Activated CD4-positive, alpha-beta T cell treated with anti-CD3 and anti-CD28 coated beads for 4 hours (primary cell): ENCODE measurements at places on chromosomes 6 and 20.

DNA sequence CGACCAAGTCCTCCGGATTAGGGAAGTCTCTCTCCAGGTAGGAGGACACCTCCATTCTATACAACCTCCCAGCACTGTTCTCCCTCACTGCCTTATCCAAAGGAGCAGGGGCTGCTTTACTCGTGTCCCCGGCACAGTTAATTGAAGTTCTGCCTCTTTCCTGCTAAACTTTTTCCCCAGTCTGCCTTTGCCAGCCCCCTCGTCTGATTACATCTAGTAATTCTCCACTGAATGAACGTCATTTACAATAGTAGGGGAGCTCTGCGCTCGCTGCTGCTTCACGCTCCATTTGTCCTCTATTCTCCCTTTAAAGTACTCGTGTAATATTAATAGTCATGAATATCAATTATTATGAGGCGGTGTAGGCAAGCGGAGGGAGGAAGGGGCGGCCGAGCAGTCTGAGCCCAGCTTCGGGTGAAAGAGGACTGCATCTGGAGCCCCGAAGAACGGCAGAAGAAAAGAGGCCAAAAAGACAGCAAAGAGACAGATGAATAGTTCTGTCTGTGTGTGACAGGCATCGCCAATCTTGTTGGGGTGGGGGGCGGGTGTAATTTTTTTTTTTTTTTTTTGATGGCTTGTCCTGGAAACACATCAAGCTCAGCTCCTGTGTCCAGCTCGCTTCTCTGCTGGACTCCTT lies 2.9 kb downstream of the TFAP2B start:
- DNase-seq: no peak

DNA sequence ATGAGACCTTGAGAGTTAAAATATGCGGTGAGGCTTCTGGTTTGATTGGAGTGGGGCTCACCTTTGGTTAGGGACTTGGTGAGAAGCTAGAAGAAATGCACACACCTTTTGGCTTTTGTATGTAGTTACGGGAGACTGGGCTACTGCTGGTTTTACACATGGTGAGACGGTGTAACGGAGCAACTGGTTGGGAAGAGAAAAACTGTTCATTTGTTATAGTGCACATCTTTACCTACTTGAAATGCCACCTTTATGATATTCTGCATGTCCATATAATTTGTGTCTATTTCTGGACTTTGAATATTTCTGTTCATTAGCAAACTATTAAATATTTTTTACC lies 31.6 kb downstream of the TIAM2 start:
- no peak for DNase-seq

- no peak for DNase-seq
Measured at GRCh38 chr6:149079911-149080491, 237.5 kb upstream of the TAB2 start.

GRCh38 chr6:54111341-54112045 lies at the start of gene MLIP:
Gene MLIP, plus strand, starts transcription at chr6:54111443. Its CDS starts 37 bp downstream, at chr6:54111480.
- DNase-seq: no peak

- peak; percentile 32 for DNase-seq
Measured at GRCh38 chr6:31356216-31356945, 598 bp downstream of the HLA-B start.

DNA sequence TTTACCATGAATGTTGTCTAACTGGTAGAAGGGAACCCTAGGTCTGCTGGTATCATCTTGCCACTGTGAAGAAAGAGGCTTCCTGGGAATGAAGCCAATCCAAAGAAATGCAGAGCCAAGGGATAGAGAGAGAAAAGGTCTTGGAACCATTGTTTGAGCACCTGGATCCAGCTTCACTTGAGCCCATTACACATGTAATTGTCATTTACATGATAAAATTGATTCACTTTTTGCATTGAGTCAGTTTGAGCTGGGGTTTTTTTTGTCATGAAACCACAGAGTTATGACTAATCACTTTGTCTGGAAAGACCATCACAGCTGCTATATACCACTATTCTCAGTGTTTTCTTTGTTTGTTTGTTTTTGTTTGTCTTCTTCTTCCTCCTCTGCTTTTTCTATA lies 112.3 kb downstream of the CBLN4 start:
- no peak for DNase-seq

- DNase-seq: no peak
Measured at GRCh38 chr6:118896339-118897136, 2.6 kb downstream of the ASF1A start.

DNA sequence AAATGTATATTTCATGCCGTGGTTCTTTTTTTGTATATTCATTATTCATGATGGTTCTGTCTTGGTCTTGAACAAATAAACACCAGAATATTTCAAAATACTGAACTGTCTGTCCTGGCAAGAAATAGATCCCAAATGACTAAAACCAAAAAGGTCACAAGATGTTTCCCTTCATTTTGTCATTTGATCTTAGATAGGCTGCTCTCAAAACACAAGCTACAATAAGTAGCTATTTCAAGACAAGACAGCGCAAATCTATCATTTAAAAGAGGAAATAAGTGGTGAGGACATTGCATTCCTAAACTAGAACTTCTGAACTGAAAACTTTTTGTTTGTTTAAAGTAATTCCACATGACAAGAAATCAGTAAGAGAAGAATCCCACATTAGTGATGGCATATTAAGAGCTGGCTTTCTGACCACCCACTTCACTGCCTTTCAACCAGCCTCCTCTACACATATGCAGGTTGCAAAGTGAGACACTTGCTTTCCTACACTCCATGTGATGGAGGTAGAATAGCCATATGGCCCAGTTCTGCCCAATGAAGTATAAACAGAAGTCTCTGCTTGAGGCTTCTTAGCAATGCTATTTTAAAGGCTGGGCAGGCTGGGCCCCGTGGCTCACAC lies 54.4 kb upstream of the CCDC28A start:
- no peak for DNase-seq

GRCh38 chr20:32629813-32630212 lies 43.9 kb downstream of the C20orf203 start:
- DNase-seq: no peak

DNA sequence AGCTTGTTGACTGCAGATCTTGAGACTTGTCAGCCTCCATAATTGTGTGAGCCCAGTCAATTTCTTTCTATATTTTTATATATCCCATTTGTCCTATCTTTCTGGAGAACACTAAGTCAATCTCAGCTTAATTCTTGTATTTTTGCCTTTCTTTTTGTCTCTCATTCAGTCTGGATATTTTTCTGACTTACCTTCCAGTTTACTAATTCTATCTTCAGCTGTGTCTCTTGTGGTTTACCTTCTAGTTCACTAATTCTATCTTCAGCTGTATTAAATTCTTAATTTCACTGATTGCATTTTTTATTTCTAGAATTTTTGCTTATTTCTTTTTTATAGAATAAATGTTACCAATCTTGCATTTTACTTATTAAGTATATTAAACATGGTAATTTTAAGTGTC lies 17.8 kb upstream of the RFX6 start:
- no peak for DNase-seq

- DNase-seq: no peak
Measured at GRCh38 chr6:118748311-118749062, 97.1 kb upstream of the CEP85L start.

GRCh38 chr6:10111975-10112374 lies 302.9 kb downstream of the TFAP2A start:
- DNase-seq: no peak
